ENCODE measurements at places on chromosomes 4 and X.

GRCh38 chrX:23317799-23318724, 16.6 kb upstream of the PTCHD1 start:
- no peak for DNase-seq

GRCh38 chrX:55867181-55867651, 149.7 kb downstream of the RRAGB start:
- DNase-seq: no peak

DNA sequence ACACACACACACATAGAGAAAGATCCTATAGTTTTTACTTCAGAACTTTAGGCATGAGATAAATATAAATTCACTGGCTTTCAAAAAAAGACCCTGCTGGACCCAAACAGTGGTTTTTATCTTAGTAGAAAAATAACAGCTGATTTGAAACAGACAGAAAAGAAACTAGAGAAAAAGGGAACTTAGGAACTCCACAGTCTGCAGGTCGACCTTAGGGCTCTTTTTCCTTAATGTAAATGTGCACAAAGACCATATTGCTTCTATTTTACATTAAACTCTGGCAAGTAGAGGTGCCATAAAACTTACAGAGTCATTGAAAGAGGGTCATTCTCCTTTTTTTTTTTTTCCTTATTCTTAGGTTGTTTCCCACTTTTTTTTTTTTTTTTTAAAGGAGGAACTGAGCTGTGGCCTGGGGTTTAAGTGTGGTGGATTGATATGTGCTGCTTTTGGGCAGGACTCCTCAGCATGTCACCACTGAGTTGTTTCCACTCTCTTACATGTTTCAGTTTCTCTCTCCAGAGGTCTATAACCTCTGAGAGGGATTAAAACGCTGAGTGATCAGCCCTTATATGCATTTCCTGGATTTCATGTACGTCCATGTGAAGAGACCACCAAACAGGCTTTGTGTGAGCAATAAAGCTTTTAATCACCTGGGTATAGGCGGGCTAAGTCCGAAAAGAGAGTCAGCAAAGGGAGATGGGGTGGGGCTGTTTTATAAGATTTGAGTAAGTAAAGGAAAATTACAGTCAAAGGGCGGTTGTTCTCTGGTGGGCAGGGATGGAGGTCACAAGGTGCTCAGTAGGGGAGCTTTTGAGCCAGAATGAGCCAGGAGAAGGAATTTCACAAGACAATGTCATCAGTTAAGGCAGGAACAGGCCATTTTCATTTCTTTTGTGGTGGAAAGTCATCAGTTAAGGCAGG, 70.8 kb upstream of the PACRGL start:
- DNase-seq: no peak

GRCh38 chr4:127809173-127809800, 27.2 kb downstream of the HSPA4L start:
- no peak for DNase-seq

- DNase-seq: peak; percentile 39
These were observed 1.8 kb downstream of the ARHGAP4 start for GRCh38 chrX:153924149-153924861.

DNA sequence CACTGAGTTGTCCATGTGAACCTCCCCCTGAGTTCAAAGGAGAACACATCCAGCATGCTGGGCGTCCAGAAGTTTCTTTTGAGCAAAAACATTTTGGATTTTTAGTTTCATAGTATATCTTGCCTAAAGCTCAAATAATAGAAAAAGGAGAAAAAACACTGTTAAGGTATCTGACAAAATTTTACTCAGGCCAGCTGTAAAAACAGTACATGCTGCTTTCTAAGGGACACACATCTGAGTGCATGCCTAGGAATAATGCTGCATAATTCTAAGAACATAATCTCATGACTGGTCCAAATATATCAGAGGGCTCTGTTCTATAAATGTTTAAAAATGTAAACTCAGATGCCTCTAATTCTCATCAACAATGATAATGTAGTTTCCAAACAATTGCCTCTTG, 561.3 kb upstream of the INTU start:
- no peak for DNase-seq

DNA sequence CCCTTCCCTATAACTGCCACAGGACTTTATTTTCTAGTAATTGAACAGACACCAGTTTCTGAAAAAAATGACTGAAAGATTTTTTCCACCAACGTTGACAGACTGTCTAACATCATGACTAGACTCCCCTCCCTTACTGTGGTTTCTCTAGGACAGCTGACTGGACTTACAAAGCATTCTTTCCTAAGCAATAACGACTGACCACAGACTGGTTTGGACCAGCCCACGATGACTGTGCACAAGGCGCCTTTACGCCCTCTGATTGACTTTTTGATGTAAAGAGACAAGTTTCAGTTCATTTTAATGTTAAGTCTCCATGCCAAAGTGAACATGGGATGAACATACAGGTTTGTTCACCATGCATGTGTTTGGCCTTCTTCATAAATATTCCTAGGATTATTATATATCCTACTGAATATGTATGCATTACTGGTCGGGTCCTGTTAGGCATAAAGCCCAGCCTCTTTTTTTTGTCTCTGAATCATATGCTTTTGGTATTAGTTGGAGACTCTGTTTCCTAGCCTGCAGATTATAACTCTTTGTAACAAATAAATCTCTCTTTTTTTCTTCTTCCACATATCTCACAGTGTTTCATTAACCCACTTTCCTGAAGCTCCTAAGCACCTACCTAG, 50.5 kb upstream of the UGT2B4 start:
- no peak for DNase-seq

DNA sequence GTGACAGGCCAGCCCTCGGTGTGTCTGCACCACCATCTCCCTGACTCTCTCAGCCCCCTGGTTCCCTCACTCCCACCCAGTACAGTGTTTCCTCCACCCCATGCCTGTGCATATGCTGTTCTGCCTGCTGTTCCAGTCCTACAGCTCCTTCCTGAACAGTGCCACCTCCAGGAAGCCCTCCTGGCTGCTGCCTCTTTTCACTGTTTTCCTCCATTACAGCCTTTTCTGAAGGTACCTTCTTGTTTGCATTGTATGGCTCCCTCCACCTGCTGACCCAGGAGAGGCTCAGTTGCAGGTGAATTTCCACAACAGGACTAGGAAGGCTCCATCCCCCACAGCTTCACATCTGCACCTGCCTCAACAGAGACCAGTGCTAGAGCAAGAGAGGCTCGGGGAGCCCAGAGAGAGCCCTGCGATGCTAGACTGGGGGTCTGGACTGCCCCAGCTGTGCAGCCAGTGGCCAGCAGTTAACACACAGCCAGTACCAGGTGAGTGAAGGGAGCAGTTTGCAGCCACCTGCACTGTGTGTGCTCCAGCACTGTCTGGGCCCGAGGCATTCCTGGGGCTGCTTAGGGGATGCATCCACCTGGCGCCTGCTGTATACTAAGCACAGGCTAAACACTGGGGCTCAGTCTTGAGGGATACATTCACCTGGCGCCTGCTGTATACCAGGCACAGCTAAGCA, 92.0 kb downstream of the ADRA2C start:
- no peak for DNase-seq

DNA sequence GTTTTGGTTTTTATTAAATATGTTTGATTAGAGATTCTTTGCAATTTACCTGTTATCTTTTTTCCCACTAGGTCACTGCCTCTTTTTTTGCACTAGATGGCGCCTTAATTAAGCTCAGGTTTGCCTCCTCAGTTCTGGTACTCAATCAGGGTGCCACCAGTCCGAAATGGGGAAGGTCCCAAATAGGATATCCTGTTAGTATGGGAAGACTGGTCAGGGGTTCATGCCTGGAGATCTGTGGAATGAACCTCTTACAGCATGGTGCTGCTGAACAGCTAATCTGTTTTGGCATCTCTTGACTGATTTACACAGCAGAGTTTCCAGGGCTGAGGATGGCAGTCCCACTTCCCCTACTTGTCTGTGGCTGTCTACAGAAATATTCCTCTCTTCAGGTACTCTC, 24.2 kb upstream of the VSIG1 start:
- DNase-seq: no peak

GRCh38 chr4:122960611-122961000, 38.2 kb upstream of the NUDT6 start:
- DNase-seq: no peak

GRCh38 chr4:55530691-55531090, 16.0 kb downstream of the CLOCK start:
- no peak for DNase-seq

DNA sequence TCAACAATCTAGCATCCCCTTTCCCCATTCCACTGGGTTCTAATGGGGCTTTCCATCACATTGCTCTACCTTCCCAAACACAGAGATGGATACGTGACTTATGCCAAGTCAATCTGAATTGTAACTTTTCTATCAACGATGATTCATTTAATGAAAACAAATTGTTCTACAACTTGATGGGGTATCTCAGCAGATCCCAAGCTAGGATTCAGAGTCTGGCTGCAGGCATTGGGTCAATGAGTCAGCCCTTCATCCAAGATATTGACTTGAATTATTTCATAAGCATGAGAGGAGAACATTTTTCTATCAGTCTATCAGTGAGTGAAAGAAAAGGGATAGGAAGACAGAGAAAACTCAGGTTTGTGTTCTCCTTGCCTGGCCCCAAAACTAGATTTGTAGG, 15.0 kb upstream of the HPGDS start:
- no peak for DNase-seq

DNA sequence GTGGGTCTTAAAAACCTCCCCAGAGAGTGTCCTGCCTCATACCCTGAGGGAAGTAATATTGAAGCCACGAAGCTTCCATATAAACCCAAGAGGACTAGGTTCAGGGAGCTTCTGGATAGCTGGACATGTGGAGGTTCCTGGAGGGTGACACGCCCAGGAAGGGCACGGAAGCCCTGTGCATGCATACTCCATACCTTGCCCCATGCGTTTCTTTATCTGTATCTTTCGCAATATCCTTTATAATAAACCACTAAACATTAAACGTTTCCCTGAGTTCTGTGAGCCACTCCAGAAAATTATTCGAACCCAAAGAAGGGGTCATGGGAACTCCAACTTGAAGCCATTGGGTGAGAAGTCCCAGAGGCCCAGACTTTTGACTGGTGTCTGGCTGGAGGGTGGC, 45.7 kb upstream of the HPF1 start:
- DNase-seq: no peak

DNA sequence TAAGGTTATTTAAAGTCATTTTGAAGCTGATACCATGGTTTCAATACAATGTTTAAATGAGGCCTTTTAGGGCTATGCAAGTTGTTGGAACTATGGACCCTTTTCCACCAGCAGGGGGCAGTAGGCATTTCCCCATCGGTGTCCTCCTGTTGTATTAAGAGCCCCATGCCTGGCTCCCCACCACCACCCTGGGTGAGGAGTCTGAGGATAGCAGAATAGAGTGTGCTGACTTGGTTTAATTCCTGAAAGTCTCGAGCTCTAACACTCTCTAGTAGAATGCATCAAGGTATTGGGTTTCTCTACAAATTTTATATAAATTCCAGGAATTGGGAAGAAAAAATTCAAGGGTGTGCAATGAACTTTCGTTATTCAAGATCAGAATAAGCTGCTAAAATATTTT, 234.8 kb upstream of the JADE1 start:
- DNase-seq: peak; percentile 89

DNA sequence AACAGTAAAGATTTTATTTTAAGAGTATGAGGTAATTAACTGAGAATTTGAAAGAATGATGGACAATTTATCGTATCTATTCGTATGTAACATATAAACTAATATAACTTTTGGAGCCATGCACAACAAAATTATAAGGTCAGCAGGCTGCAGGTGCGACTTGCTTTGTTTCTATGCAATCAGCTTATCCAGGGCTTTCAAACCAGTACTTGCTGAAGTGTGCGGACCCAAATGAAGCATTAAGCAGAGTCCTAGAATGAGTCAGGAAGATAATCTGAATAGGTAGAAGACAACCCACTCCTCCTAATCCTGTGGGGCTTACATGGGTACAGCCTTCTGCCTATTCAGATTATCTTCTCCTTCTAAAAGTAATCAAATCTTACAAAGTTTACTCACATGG, 2.1 kb downstream of the NSD2 start:
- no peak for DNase-seq

DNA sequence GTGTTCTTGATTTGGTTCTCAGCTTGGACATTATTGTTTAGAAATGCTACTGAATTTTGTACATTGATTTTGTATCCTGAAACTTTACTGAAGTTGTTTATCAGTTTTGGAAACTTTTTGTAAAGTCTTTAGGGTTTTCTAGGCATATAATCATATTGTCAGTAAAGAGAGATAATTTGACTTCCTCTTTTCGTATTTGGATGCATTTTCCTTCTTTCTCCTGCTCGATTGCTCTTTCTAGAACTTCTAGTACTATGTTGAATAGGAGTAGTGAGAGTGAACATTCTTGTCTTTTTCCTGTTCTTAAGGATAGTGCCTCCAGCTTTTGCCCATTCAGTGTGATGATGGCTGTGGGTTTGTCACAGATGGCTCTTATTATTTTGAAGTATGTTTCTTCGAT, 24.1 kb downstream of the TMPRSS11A start:
- DNase-seq: no peak

DNA sequence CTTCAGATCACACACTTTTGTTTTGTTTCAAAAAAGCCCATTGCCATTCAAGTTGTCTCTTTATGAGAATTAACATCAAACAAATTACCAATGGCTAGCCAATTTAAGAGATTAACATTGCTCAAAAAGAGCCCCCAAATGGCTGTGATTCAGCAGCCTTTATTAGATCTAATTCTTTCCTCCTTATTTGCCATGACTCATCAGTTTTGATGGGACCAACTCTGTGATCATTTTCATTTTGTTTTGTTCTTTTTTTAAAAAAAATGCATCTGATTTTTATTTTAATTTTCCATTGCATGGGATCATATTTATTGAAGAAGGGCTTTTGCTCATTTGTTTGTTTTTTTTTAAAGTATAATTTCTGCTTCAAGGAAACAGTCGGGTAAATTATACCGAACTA, 161.6 kb upstream of the FRMPD4 start:
- no peak for DNase-seq

GRCh38 chr4:38004887-38005286, 44.7 kb downstream of the PTTG2 start:
- DNase-seq: no peak

GRCh38 chrX:10367406-10367805, 210.6 kb downstream of the CLCN4 start:
- DNase-seq: no peak

DNA sequence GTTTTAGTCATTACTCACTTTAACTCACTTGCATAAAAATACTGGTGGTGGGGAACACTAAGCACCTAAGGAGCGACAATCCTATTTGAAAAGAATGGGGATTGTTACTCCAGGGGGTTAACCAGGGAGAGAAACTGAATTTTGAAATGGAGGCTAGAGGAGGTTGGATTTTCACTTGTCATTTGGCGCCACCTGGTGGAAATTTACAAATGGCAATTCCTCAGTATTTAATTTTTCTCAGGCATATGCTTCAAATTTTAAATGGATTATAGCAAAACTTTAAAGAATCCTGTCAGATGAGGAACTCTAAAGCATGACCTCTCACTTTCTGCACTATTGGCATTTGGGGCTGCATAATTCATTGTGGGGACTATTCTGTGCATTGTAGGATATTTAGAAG, 2.7 kb upstream of the GEMIN8 start:
- peak; percentile 61 for DNase-seq

DNA sequence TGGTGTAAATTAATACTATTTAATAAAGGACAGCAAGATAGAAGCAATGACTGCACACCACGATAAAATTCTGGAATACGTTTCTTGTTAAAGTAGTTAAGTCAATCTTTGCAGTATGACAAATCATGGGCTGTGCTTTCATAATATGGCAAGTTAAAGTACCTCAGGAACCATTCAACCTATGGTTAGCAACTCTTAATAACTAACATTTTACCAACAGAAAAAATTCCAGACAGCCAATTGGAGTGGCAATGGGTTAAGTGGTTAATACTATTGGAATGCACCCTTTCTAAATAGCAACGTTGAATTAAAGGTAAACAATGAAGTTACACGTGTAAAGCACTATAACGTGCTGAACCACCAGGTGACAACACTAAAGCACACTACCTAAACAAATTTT, 72.4 kb upstream of the ZCCHC13 start:
- DNase-seq: no peak

Measured in pons (tissue), 1 donor.